ENCODE measurements at places on chromosomes 4 and X.
A peak's percentile ranks its signal among the peaks of the same experiment; 100 is the strongest.

DNA sequence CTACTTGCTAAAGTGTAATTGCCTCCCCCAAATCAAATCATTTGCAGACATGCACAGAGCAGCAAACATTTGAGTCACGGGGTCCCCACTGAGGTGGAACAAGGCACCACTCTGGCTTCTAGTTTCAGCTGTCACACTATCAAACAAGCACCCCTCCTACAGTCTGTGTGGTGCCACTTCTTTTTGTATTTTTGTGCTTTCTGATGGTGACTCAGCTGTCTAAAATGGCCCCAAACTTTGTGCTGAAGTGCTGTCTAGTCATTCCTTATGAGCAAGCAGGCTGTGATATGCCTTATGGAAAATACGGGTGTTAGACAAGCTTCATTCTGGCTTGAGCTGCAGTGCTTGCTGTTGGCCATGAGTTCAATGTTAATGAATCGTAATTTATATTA, 15.4 kb downstream of the IGFBP7 start:
- no peak for DNase-seq

DNA sequence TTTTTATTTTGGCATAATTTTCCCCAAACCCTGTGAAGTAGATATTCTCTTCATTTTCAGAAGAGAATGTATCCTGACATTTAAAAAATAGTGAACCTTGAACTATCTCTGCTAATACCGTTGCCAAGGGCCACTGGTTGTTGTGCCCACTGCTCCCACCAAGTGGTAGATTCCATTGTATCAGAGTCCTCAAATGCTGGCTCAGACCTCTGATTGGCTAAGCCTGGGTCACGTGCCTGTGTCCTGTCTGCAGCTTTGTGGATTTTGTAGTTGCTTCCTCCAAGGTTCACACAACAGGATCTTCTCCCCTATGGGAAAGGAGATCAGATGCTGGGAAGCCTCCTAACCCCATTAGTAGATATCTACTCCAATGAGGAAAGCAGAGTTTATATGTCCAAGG, 104.8 kb upstream of the CASK start:
- no peak for DNase-seq

DNA sequence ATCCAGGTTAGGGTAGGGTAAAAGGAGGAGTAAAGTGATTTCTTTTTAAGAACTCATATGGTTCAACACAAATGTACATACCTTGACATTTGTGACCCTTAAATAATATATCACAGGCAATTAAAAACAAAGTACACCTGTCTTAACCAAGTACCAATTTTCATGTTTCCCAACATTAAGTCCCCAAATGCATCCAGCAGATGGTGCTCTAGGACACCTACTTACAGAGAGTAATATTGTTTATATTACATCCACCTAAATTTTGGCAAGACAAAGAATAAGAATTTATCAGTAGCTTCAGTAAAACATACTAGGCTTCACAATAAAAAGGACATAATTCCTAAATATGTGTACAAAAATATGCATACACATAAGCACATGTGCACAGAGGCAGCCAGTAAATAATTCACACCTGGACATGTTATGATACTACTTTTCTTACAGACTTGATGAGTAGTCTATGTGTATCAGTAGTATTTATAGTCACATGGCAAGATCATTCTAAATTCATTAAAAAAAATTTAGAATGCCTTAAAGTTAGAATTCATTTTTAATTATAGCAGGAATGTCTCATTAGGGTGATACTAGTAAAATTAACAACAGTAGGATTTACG, 219.7 kb downstream of the DCLK2 start:
- peak; percentile 10 for DNase-seq

GRCh38 chrX:55004231-55004630, 4.1 kb downstream of the APEX2 start:
- no peak for DNase-seq

GRCh38 chr4:88104902-88105610, 53.4 kb downstream of the ABCG2 start:
- no peak for DNase-seq

- no peak for DNase-seq
These were observed 114.9 kb downstream of the EFHC2 start for GRCh38 chrX:44228621-44229020.

GRCh38 chr4:33722800-33723516, 2521.4 kb downstream of the ARAP2 start:
- DNase-seq: no peak

DNA sequence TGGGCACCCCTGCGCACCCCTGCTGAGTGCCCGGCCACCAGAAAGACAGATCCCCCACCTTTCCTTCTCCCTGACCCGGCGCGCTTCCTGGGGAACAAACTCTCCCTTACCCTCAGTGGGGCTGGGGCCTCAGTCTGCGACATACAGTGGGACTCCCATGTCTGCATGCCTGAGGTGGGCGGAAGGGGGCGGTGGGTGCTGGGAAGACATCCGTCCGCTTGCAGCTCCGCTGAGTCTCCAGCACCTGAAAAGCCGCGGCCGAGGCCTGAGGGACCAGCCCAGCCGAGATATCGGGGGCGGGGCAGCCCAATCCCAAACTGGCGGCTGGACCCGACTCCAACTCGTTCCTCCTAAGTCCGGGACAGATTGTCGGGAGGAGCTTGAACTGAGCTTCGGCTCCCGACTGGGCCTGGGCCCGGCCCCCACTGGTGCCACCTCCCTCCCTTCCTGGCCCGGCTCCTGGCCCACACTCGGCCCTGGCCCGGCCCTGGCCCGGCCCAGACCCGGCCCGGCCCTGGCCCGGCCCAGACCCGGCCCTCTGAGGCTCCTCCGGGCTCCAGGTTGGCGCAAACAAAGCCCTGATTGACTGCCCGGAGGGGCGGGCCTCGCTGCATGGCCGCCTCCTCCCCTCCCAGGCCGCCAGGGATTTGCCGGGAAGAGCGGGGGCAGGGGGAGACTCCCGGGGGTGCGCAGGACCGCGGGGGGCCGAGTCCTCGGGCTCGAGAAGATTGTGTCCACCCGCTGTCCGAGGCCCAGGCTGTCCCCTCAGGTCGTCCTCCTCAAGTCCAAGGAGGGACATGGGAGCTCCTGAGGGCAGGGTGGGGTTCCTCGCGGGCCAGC, 877 bp upstream of the SLC16A2 start:
- no peak for DNase-seq

DNA sequence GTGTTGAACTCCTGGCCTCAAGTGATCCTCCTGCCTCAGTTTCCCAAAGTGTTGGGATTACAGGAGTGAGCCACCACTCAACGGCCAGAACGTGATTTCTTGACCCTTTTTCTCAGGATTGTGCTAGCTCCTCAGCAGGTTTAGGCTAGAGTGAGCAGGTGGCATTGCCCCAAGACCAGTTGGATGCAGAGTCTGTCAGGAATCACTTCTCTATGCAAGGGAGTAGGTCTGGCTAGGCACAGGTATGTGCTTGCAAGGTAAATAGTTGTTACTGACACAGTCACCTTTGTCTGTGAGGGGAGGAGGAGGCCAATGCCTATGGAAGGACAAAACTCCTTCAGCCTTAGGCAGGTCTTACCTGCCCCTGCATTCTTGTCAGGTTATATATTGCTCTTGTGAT, 24.2 kb downstream of the SLC25A5 start:
- no peak for DNase-seq

GRCh38 chr4:107760281-107760947, 40.4 kb upstream of the PAPSS1 start:
- DNase-seq: no peak

- DNase-seq: no peak
These were observed 396.8 kb upstream of the GRIA3 start for GRCh38 chrX:122787231-122787630.

GRCh38 chr4:131304686-131305085, 1844.4 kb upstream of the PCDH10 start:
- no peak for DNase-seq

GRCh38 chrX:11464836-11465463, 171.7 kb downstream of the AMELX start:
- DNase-seq: no peak
